Breast epithelium (tissue), 4 donors: ENCODE measurements at places on chromosomes 1 and 21.
A peak's percentile ranks its signal among the peaks of the same experiment; 100 is the strongest.

GRCh38 chr1:7050751-7051665 lies 265.8 kb downstream of the CAMTA1 start:
- DNase-seq: no peak
- no peaks in the 10 kb centered on the region for H3K36me3 ChIP-seq
- no peaks in the 10 kb centered on the region for H3K4me1 ChIP-seq
- H3K27ac ChIP-seq: no peak overlapping the region

DNA sequence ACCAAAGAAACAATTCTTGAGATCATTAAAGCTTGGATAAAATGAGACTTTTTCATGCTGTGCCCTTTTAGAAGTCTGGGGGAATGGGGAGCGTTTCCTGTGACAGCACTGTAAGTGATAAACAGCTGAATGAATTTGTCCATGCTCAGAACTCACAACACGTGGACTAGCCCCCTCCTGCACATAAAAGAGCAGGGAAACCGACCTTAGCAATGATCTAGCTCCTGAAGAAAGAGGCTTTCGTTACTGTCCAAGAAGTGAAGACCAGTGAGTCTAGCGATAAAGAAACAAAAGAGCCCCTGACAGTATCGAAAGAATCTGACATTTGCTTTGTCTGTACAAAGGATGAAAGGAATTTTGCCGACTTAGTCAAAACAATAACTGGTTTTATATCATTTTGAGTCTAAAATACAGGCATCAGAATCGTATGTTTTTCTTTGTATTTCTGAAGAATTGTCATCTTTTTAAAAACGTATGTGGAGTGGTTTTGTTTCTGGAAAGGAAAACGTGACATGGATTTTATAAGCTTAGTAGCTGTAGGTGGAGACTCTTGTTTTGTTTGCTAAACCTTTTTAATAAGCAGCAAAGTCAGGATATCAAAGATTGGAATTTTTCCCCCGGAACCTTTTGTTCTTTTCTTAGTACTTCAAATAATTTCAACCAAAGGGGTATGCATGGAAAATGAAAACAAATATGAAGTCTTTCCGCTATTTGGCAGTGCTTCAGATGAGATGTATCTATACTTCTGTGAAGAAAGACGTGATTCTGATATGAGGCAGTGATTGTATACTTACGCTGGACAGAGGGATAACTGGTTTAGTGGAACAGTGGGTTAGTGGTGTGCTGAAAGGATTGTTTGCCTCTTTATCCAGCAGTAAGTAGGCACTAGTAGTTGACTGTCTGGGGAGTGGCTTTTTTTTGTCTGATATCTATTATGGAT lies 61.0 kb downstream of the MAST2 start:
- H3K27ac ChIP-seq: no peak overlapping the region
- H3K4me1 ChIP-seq: no peaks in the 10 kb centered on the region
- DNase-seq: no peak
- H3K27me3 ChIP-seq: no peaks in the 10 kb centered on the region
- H3K4me3 ChIP-seq: peak overlapping the region; percentile 41

GRCh38 chr21:39908265-39908923 lies 41.2 kb downstream of the PCP4 start:
- no peaks in the 10 kb centered on the region for H3K36me3 ChIP-seq
- DNase-seq: no peak
- H3K4me1 ChIP-seq: no peaks in the 10 kb centered on the region

GRCh38 chr1:156690675-156691036 lies 13.4 kb upstream of the NES start:
- peaks cover 21% of the 10 kb centered on the region for H3K4me1 ChIP-seq
- peak overlapping the region; percentile 84 for H3K27ac ChIP-seq
- no peak for DNase-seq

DNA sequence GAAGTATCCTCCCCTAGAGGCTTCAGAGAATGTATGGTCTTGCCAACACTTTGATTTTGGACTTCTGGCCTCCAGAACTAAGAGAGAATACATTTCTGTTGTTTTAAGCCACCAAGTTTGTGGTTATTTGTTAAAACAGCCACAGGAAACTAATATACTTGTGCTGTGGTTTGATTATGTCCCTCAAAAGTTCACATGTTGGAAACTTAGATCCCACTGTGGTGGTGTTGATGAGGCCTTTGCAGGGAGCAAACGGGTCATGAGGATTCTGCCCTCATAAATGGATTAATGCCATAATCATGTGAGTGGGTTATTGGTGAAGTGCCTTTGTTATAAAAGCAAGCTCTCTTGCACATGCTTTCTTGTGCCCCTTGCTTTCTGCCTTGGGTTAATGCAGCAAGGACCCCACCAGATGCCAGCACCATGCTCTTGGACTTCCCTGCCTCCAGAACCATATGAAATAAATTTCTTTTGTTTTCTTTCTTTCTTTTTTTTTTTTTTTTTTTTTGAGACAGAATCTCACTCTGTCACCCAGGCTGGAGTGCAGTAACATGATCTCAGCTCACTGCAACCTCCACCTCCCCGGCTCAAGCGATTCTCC lies 157.3 kb downstream of the CLIC6 start:
- no peaks in the 10 kb centered on the region for H3K4me1 ChIP-seq
- no peaks in the 10 kb centered on the region for H3K36me3 ChIP-seq
- H3K27ac ChIP-seq: peak overlapping the region; percentile 59
- H3K27me3 ChIP-seq: no peaks in the 10 kb centered on the region

DNA sequence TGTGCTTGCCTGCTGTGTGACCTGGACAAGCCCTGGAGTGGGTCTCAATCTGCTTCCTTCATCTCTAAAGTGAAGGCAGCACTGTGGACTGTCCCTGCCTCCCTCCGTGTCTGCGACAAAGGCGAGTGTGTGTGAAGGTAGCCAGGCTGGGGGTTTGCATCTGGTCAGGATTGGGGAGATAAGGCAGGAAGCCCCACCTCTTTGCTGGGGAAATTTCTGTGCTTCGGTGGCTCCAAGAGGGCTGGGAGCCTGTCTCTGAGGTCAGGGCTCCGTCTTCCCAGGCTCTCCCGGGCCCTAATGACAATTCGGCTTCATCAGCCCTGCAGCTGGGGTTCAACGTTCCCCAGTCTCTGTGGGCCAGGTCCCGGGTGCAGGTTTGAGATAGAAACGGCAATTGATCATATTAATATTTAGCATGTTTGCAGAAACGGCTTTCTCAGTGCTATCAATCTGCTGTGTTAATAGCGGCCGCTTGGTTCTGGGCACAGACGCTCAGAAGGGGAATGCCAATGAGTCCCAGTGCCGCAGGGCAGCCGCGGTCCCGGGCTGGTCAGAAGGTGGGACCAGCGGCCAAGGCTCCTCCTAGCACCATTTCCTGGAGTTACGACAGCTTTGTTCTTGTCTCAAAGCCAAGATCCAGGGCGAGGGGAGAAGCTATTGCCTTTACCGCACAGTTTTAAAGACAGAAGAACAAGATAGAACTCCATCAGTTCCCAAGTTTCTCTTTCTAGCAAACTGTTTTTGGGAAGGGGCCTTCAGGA lies 105.7 kb downstream of the PRDM16 start:
- H3K36me3 ChIP-seq: no peaks in the 10 kb centered on the region
- H3K27ac ChIP-seq: no peak overlapping the region
- DNase-seq: peak; percentile 91
- H3K4me1 ChIP-seq: peaks cover 21% of the 10 kb centered on the region
- no peaks in the 10 kb centered on the region for H3K27me3 ChIP-seq
- peak overlapping the region; percentile 12 for H3K4me3 ChIP-seq

DNA sequence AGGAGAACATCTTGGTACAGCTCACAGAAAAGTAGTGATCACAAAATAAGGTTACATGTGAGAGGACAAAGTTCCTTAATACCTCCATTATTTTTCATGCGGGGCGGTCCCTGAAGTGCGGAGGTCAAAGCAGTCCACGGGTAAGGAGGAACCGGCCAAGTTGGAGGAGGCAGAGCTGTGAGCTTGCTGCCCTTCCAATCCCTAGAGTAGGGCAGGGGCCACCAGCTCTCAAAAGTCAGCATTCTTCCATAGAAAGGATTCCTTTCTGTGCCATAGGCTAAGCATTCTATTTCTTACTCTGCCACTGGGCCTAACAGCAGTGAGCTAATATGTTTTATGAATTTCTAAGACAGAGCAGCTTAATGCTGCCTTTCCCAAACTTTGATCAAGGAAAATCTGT lies 50.9 kb upstream of the USP1 start:
- no peak overlapping the region for H3K4me3 ChIP-seq
- H3K27me3 ChIP-seq: no peaks in the 10 kb centered on the region
- no peaks in the 10 kb centered on the region for H3K4me1 ChIP-seq
- no peak overlapping the region for H3K27ac ChIP-seq
- no peak for DNase-seq

DNA sequence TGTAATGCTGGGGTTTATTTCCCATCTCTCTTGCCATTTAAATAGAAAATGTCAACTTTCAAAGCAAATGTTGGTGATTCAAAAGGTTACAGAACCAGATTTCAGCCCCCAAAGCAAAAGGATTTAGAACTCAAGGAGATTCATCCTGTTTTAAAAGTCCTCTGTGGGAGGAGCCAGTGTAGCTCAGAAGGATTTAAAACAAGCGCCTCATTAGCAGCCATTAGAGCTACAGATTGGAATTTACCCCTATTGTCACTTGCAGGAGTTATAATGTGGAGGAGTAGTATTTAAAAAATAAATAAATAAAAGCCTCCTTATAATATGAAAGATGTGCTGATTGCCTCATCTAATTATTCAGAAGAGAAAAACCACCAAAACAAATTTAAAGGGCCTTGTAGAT lies 107.8 kb downstream of the LAMC2 start:
- H3K4me1 ChIP-seq: no peaks in the 10 kb centered on the region
- no peak overlapping the region for H3K4me3 ChIP-seq
- no peak for DNase-seq
- no peaks in the 10 kb centered on the region for H3K36me3 ChIP-seq

- peaks cover 15% of the 10 kb centered on the region for H3K4me1 ChIP-seq
- no peaks in the 10 kb centered on the region for H3K36me3 ChIP-seq
- no peak overlapping the region for H3K27ac ChIP-seq
- H3K27me3 ChIP-seq: no peaks in the 10 kb centered on the region
- DNase-seq: no peak
Observed at GRCh38 chr1:109878531-109879104, 32.0 kb upstream of the CSF1 start.

DNA sequence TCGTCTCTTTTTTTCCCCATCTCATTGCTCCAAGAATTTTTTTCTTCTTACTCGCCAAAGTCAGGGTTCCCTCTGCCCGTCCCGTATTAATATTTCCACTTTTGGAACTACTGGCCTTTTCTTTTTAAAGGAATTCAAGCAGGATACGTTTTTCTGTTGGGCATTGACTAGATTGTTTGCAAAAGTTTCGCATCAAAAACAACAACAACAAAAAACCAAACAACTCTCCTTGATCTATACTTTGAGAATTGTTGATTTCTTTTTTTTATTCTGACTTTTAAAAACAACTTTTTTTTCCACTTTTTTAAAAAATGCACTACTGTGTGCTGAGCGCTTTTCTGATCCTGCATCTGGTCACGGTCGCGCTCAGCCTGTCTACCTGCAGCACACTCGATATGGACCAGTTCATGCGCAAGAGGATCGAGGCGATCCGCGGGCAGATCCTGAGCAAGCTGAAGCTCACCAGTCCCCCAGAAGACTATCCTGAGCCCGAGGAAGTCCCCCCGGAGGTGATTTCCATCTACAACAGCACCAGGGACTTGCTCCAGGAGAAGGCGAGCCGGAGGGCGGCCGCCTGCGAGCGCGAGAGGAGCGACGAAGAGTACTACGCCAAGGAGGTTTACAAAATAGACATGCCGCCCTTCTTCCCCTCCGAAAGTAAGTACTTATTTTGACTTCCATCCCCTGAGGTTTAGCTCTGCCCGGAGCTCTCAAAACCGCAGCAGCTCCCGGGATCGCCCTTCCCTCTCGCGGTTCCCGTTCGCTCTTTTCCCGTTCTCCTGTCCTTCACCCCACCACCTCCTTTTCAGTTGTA lies 1.5 kb downstream of the TGFB2 start:
- no peaks in the 10 kb centered on the region for H3K36me3 ChIP-seq
- peak; percentile 44 for DNase-seq
- H3K4me1 ChIP-seq: no peaks in the 10 kb centered on the region
- peak overlapping the region; percentile 86 for H3K4me3 ChIP-seq
- H3K27me3 ChIP-seq: no peaks in the 10 kb centered on the region
- peak overlapping the region; percentile 92 for H3K27ac ChIP-seq

GRCh38 chr1:162250004-162250730 lies 126.5 kb downstream of the SPATA46 start:
- no peaks in the 10 kb centered on the region for H3K27me3 ChIP-seq
- H3K4me1 ChIP-seq: no peaks in the 10 kb centered on the region
- H3K36me3 ChIP-seq: no peaks in the 10 kb centered on the region

GRCh38 chr1:65276197-65276939 lies 33.0 kb upstream of the DNAJC6 start:
- no peaks in the 10 kb centered on the region for H3K27me3 ChIP-seq
- H3K4me3 ChIP-seq: no peak overlapping the region
- no peak overlapping the region for H3K27ac ChIP-seq
- DNase-seq: no peak
- no peaks in the 10 kb centered on the region for H3K4me1 ChIP-seq
